Amniotic stem cell (primary cell): ENCODE measurements at places on chromosomes 3 and 15.

DNA sequence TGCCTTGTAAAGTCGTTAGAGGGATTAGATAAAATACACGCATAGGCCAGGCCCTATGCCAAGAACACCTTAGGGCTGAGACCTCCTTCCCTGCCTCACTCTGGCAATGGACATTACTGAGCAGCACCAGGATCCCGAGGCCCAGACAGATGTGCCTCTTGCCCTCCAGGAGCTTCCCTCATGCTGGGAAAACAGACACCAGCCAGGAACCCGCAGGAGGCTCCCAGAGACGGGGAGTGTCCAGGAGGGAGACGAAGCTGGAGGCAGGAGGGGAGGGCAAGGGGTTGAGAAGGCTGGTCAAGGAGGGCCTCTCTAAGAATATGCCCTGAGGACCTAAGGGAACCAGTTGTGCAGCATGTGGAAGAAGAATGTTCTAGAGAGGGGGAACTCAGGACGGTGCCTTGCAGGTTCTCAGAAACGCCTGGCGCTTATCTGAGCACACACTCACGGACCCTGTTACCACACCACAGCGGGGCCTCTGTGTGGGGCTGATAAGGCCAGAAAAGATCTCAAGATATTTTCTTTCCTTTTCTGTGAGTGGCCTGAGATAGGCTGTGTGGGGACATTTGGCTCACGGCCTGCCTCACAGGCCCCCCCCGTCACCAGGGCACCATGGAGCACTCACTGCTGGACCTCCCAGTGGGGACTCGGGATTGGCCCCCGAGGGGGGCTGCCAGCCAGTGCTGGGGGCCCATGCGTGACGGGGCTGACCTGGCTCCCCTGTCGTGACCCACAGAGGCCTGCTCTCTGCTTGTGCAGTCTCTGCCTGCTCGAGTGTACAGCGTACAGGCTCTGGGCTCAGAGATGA is 22.0 kb upstream of the CYP11A1 start:
- DNase-seq: no peak

DNA sequence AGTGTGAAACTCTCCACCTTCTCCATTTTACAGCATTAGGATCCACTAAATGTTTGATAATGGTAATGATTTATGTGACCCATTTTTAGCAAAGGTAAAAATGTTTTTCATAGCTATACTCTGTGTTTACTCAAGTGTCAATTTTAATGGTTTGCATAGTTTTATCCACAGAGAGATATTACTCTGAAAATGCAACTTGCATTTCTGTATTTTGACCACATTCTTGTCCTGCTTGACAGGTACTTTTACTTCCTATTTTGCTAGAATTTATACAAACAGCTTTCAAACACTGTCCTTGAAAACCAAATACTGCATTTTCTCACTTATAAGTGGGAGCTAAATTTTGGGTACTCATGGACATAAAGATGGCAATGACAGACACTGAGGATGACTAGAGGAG is 62.9 kb downstream of the SERPINI1 start:
- DNase-seq: no peak

- no peak for DNase-seq
Measured at GRCh38 chr3:104402902-104403301, 963.8 kb upstream of the ALCAM start.

DNA sequence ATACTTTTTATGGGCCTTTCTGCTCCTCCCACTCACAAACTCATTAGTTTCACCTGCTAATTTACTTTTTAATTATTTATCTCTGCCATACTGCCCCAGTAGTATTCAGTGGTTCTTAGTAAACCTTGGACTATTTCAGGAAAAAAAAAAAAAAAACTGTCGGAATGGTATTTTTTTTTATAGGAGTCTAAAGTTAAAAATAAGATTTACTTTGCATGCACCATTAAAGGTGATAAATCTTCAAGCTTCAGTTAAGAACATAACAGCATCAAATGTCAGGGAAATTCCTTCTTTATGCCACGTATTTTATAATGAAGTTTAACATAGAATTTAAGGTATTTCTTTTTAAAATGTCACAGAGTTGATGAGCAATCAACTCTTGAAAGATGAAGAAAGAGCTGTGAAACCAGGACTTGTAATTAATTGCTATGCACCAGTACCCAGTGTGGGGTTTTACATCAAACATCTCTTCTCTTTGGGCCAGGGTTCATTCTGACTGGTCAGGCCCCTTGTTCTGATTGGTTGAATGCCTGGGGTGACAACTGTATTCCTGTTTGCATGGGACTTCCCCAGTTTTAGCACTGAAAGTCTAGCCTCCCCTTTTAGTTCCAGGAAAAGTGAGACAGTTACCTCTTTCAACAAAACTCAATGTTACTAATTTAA is 40.3 kb upstream of the PTPRG start:
- DNase-seq: no peak

DNA sequence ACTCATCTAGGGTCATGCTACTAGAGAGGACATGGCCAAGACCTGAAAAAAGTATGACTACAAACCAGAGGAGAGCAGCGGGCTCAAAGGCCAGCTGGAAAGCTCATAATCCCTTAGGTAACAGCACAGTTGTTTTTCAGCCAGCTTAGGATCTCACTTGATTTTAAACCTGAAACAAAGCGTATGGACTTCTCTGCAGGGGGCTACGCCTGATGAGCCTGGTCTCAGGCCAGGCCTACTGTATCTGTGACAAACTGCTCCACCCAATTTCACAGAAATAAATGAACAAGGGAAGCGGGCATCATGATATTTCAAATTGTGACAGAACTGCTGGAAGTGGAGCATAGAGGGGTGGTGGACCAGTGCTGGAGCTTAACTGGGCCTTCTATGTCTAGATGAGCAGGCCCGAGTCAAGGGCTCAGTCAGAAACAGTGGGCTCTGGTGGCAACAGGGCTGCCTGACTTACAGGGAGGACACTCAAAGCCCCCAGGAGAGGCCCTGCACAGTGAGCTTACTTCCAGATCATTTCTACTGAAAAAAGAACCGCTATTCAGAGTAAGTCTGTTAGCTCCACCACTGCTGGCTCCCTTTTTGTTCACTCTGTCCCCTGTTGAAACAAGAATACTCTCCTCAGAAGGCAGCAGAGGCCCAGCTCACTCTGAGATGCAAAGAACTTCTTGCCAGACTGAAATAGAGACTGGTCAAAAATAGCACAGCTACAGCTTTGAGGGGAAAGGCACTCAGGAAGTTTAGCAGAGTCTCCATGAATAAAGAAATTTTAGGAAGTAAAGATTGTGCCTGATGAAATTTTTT is 47.0 kb downstream of the LRIG1 start:
- DNase-seq: no peak

DNA sequence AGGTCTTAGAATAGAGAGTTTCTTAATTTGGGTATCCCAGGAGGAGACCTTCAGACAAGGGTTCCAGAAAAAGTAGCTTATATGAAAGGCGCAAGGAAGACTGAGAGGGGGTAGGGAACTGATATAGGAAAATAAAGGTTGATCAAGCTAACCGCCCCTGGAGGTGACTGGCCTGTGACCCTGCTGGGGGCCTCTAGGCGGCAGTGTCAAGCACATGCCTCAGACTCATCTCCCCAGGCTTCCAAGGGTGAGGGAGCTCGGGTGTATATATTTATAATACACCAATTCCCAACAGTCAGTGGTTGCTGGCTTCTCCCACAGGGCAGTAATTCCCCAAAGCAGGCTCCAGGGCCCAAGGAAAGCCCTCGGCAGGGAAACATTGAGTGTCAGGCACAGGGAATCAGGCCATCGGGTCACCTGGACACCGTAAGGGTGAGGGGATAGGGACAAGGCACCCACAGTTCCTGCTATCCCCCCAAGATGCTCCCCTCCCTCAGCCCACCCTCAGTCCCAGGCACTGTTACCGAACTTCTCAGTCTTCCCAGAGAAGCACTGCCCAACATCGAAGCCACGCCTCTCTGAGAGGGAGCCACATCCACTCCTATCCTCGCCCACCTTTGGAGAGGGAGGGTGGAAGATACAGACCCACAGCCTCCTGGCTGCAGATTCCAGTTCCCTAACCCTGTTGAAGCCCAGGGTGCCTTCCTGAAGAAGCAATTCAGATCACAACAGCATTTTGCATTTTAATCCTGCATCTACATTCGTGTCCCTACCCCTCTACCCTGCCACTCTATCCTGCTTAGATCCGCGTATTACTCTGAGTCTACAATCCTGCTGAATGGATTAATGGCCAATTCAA is 19.5 kb upstream of the CAV3 start:
- DNase-seq: no peak

- no peak for DNase-seq
Measured at GRCh38 chr3:47870702-47871260, 67.8 kb downstream of the DHX30 start.

- DNase-seq: no peak
Measured at GRCh38 chr3:144569651-144570050, 598.0 kb downstream of the DIPK2A start.

GRCh38 chr3:120350401-120350941 is 1.3 kb upstream of the LRRC58 start:
- no peak for DNase-seq

DNA sequence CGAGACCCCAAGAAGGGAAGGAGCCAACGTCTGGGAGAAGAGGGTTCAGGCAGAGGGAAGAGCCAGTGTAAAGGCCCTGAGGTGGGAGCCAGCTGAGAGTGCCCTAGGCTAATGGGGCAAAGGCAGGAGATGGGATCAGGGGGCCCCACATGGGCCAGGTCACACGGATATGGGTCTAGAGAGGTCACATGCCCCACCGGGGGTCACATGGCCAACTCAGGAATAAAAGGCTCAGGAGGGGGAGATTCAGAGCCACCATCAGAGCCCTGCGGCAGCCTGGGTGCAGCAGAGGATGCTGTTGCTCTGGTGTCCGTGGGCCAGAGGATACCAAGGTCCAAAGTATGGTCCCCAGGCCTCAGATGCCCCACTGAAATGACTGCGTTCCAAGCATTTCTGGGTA is 55.3 kb upstream of the SLC6A6 start:
- no peak for DNase-seq

- no peak for DNase-seq
Measured at GRCh38 chr3:195900436-195901355, 7.7 kb downstream of the TNK2 start.

DNA sequence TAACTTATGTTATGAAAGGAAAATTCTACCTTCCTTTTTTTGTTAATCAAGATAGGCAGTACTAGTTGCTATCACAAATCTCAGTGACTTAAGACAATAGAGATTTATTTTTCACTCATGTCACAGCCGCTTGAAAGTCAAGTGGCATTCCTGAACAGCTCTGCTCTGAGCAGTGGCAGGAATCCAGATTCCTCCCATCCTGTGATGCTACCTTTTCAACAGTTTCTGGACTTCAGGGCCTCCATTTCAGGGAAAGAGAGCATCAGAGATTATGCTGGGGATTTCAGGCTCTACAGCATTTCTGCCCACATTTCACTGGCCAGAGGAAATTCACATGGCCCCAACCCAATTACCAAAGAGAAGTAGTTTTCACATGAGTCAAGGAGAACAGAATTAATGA is 83.4 kb downstream of the IL1RAP start:
- DNase-seq: no peak

GRCh38 chr3:187522293-187522692 is 147.9 kb downstream of the SST start:
- no peak for DNase-seq

DNA sequence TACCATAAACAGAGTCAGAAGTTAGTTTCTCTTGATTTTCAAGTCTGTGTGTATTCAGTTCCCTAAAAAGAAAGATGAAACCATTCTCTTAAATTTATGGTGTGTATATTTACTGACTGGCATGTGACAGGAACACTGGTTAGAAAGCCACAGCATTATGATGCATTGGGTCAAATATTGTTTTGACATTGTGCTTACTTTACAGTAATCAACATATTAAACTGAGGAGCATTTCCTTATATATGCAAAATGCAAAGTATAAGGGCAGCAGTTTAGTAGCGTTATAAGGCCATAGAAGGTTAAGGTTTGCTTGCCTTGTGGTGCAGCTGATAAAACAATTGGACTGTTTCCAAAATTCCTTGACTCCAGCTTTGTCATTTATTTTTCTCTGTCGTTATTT is 72.9 kb downstream of the EPHA3 start:
- DNase-seq: no peak

DNA sequence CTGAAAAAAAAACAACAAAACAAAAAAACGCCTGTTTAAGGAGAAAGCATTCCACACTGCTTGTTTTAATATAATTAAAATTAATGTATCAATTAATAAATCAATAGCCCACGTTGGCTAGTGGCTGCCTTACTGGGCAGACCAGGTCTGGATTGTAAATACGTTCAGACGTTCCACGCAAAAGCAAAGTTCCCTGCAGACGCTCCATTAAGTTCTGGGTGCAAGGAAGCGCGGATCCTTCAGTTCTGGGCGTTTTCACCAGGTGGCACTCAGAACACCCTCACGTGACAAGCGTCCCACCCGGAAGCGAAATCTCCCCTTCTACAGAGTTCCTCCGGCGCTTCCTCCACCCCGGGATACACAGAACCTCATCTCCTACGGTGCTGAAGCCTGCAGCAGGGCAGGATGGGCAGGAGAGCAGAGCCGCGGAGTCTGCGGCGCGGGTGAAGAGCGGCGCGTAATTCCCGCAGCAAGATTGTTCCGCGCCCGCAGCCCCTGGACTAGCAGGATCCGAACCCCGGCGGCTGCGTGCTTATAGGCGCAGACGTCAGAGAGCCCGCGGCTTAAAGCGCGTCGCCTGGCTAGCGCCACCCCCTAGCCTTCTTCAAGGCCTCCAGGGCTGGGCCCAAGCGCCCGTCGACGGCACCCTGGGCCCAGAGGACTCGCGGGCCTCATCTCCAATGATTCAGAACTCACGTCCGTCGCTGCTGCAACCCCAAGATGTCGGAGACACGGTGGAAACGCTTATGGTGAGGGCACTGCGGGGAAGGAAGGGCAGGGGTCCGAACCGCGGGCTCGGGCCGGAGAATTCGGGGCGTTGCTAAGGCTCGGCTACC is at the start of gene SLC25A38:
SLC25A38 (plus strand) TSS at position 326 of the 836 bp plus-strand sequence; CDS start at position 681, 355 bp downstream.
- DNase-seq: no peak
